Smooth muscle cell of trachea (primary cell): ENCODE measurements at places on chromosomes 16 and 17. TPM values are rescaled to one million over a fixed set of nuclear protein-coding genes. Genes with fewer than 3 reads are reported as not detected.

Gene C17orf50
- total RNA-seq: not detected in 2 replicates

Gene SMTNL2
- total RNA-seq: 0.15 and 1.2 TPM in 2 replicates

Gene FNDC8
- total RNA-seq: not detected in 2 replicates

Gene SOX15
- total RNA-seq: 0.66 and 0.73 TPM in 2 replicates

Gene ITGAX
- 0.15 and 0.17 TPM in 2 replicates for total RNA-seq

Gene NTN3
- 1.5 and 5.3 TPM in 2 replicates for total RNA-seq

Gene IRX3
- under 0.01 and 0.17 TPM in 2 replicates for total RNA-seq

Gene KCNH6
- not detected in 2 replicates for total RNA-seq

Gene SPATA32
- not detected in 2 replicates for total RNA-seq
